ENCODE measurements at places on chromosomes 1 and 21. TPM values are rescaled to one million over a fixed set of nuclear protein-coding genes. Genes with fewer than 3 reads are reported as not detected.
A peak's percentile ranks its signal among the peaks of the same experiment; 100 is the strongest.

GRCh38 chr21:35811191-35811806 lies 249.0 kb downstream of the SETD4 start:
- H3K27me3 ChIP-seq, result no peaks in the 10 kb centered on the region
- H3K4me1 ChIP-seq, result peaks cover 5% of the 10 kb centered on the region
- H3K4me3 ChIP-seq, result no peak overlapping the region
- H3K27ac ChIP-seq, result no peak overlapping the region

DNA sequence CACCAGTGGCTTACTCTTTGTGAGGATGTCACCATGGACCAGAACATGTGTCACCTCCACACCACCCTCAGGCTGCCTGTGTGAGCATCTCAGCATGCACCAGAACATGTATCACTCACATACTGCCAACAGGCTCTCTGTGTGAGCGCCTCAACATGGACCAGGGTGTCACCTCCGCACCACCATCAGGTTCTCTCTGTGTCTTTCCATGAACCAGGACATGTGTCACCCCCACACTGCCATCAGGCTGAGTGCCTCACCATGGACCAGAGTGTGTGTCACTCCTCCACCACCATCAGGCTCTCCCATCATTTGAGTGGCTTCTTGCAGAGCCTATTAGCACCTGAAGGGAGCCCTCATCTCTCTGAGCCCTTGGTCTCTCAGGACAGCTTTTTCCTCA lies 125.2 kb downstream of the ZNF648 start:
- H3K27ac ChIP-seq, result no peak overlapping the region
- H3K36me3 ChIP-seq, result no peaks in the 10 kb centered on the region
- H3K4me3 ChIP-seq, result no peak overlapping the region
- DNase-seq, result no peak
- no peaks in the 10 kb centered on the region for H3K4me1 ChIP-seq

DNA sequence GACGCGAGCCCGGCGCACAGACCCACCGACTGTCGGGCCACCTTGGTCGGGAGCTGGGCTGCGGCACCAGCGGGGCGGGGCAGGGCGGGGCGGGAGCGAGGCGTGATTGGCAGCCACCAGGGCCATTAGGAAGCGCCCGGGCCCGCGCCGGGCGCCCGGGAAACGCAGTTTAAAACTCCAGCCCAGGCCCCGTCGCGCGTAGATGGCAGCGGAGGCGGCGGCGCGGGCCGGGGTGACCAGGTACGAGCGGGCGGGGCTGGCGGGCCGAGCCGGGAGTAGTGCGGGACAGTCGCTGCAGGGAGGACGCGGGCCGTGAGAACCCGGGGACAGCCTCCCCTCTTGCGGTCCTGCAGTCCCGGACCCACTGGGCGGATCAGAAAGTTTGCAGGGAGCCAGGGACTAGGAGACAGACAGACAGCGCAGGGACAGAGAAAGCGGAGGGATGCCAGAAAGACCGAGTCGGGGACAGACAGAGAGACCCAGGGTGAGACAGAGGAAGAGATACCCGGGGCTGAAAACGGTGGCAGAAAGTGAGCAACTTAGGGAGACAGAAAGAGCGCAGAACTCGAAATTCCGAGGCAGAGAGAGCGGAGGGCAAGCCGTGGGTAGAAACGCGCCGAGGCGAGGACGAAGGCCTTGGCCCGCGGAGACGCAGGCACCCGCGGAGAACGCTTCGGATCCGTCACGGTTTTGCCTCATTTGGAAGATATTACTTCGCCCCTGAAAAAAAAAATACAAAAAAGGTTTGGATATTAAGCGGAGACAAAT lies at the start of gene DMBX1:
Gene DMBX1 (plus strand): TSS at position 199 of the 768 bp plus-strand sequence. CDS start 17,175 bp downstream, outside the sequence.
- H3K4me1 ChIP-seq, result peaks cover 6% of the 10 kb centered on the region
- peaks cover 12% of the 10 kb centered on the region for H3K27me3 ChIP-seq
- DNase-seq, result no peak
- no peak within 1 kb of the TSS for H3K27ac ChIP-seq
- no peaks in the 10 kb centered on the region for H3K36me3 ChIP-seq
- H3K4me3 ChIP-seq, result peak within 1 kb of the TSS; percentile 13

The KCNH1 gene
- total RNA-seq, result 1.3 TPM

DNA sequence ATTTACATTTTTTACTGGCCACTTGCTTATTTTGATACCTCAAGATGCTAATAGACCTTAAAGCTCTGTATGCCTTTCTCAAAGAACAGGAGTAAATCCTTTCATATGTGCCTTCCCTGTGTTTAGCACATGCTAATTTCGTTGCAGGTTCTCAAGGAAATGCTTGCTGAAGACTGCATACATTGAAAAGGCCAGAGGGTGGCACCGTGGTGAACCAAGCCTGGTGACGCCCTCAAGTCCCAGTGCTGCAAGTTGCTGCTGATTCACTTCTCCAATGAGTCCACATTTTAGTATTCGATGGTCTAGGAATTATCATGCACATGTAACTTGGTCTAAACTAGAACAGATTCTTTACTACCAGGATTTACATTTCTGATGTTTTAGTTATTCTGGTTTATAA lies 94.1 kb downstream of the CLDN17 start:
- no peak overlapping the region for H3K4me3 ChIP-seq
- no peaks in the 10 kb centered on the region for H3K36me3 ChIP-seq
- DNase-seq, result no peak
- H3K27ac ChIP-seq, result no peak overlapping the region
- H3K4me1 ChIP-seq, result no peaks in the 10 kb centered on the region

DNA sequence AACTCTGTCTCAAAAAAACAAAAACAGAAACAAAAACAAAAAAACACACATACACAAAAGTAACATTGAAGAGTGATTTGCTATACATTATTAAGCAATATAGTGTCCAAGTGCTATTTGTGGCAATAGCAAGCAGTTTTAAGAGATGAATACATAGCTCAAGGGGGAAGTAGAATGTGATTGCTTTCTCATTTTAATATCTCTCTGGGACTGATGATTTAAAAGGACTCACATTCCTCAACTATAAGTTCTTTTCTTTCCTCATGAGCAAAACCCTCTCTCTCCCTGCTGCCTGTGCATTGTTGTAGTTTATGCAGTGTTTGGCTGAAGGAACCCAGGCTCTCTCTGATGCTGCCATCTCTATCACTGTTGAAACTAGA lies 47.0 kb upstream of the CSF1 start:
- no peak overlapping the region for H3K4me3 ChIP-seq
- H3K27ac ChIP-seq, result peak overlapping the region; percentile 80
- no peaks in the 10 kb centered on the region for H3K27me3 ChIP-seq
- no peaks in the 10 kb centered on the region for H3K36me3 ChIP-seq
- no peaks in the 10 kb centered on the region for H3K4me1 ChIP-seq

DNA sequence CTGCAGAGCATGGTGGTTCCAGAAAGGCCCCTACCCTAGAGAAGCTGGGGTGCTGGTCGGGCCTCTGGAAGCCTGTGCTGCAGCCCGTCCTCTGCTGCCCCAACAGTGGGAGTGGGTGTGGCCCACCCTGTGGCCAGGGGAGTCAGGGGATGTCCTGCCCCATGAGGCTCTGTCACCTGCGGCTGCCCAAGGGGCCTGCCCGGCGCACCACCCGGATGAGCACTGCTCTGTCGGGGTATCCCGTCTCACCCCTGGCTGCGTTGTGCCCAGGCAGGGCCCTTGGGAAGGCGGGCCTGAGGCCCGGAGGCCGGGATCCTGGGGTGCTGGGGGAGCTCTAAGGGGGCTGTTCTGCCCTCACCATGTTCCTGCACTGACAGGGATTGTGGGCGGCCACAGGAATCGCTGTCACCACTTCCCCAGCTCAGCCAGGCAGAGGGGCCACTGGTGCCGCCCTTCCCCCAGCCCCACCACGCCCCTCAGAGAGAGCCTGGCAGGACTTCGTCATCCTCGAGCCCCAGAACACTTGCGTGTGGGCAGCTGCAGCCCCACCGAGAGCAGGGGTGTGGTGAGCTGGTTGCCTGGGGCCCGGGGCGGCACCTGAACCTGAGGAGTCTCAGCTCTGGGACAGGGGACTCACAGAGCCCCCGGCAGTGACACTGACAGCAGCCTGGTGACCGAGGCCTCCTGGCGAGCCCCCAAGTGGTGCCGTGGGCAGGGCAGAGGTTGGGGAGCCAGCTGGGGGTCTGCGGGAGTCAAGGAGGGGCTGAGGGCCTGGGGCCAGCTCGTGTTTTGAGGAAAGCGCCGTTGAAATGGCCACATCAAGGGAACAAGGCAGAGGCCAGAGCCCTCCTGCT lies 20.2 kb downstream of the PANK4 start:
- no peak for DNase-seq
- H3K27me3 ChIP-seq, result no peaks in the 10 kb centered on the region
- no peak overlapping the region for H3K27ac ChIP-seq

The LEFTY1 gene
- 0.48 TPM for total RNA-seq

The GJA5 gene
- total RNA-seq, result 34.1 TPM

- H3K27me3 ChIP-seq, result no peaks in the 10 kb centered on the region
- no peak overlapping the region for H3K27ac ChIP-seq
- DNase-seq, result no peak
- H3K36me3 ChIP-seq, result no peaks in the 10 kb centered on the region
- H3K4me1 ChIP-seq, result no peaks in the 10 kb centered on the region
Observed at GRCh38 chr1:213934649-213935048, 53.1 kb upstream of the PROX1 start.

GRCh38 chr1:169572187-169572586 lies 14.1 kb downstream of the F5 start:
- no peaks in the 10 kb centered on the region for H3K36me3 ChIP-seq
- H3K27ac ChIP-seq, result no peak overlapping the region
- no peaks in the 10 kb centered on the region for H3K4me1 ChIP-seq
- no peak for DNase-seq
- no peak overlapping the region for H3K4me3 ChIP-seq
- no peaks in the 10 kb centered on the region for H3K27me3 ChIP-seq

- no peak overlapping the region for H3K27ac ChIP-seq
- no peaks in the 10 kb centered on the region for H3K36me3 ChIP-seq
- no peak overlapping the region for H3K4me3 ChIP-seq
- H3K27me3 ChIP-seq, result no peaks in the 10 kb centered on the region
- no peaks in the 10 kb centered on the region for H3K4me1 ChIP-seq
- DNase-seq, result no peak
Observed at GRCh38 chr21:26471099-26471471, 102.0 kb downstream of the CYYR1 start.

DNA sequence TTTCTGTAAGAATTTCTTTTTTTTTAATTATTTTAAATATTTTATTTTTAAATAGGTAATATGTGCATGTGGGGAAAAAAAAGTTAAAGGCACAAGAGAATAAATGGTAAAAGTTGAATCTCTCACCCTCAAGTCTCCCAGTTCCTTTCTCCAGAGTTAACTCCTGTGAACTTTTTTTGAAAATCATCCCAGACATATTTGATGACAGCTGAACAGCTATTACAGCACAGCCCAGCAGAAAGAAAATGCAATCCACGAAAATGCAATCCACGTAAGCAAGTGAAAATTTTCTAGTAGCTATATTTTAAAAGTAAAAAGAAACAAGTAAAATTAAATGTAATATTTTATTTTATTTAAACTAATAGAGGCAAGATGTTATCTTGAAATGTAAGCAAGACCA lies 310.0 kb upstream of the RUNX1 start:
- H3K4me1 ChIP-seq, result no peaks in the 10 kb centered on the region
- no peaks in the 10 kb centered on the region for H3K27me3 ChIP-seq
- no peaks in the 10 kb centered on the region for H3K36me3 ChIP-seq
- DNase-seq, result no peak

DNA sequence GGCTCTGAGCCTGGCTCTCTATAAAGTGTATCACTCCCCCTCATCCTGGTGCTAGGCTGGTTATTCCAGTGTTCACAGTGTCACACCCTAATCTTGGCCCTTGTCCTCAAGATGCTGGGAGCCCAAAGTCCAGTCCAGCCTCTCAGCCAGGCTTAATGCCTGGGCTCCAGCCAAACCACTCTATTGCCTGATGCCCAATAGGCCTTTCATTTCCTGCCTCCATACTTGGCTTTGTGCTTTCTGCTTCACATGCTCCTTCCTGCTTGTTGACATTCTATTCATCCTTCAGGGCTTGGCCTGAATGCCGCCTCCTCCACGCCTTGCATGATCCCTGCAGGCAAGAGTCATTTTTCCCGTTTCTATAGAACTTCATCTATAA lies 1.7 kb downstream of the KLHDC8A start:
- no peak for DNase-seq
- H3K4me1 ChIP-seq, result peaks cover 5% of the 10 kb centered on the region
- peak overlapping the region; percentile 15 for H3K27ac ChIP-seq
- no peaks in the 10 kb centered on the region for H3K27me3 ChIP-seq
- no peaks in the 10 kb centered on the region for H3K36me3 ChIP-seq

- no peaks in the 10 kb centered on the region for H3K27me3 ChIP-seq
- H3K27ac ChIP-seq, result no peak overlapping the region
- no peak for DNase-seq
- no peak overlapping the region for H3K4me3 ChIP-seq
Observed at GRCh38 chr1:197063212-197063611, 3.8 kb downstream of the F13B start.

DNA sequence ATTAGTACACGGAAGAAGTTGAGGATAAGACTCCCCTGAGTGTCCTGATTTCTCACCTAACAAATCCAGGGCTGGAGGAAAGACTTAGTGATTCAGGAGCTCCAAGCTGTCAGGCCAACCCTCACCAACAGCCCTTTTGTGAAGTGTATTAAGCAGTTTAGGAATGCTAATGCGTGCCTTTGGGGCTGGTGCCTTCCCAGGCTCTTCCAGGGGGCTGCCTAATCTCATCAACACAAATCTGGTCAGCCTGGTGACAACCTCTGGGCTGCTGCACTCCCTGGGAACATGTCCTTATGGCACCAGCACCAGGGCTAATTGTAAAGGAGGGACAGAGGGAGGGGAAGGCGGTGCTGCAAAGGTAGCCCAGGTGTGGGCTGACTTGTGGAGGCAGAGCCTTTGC lies 15.5 kb downstream of the CSMD2 start:
- H3K27ac ChIP-seq, result no peak overlapping the region
- DNase-seq, result no peak
- no peaks in the 10 kb centered on the region for H3K27me3 ChIP-seq
- H3K4me3 ChIP-seq, result no peak overlapping the region

DNA sequence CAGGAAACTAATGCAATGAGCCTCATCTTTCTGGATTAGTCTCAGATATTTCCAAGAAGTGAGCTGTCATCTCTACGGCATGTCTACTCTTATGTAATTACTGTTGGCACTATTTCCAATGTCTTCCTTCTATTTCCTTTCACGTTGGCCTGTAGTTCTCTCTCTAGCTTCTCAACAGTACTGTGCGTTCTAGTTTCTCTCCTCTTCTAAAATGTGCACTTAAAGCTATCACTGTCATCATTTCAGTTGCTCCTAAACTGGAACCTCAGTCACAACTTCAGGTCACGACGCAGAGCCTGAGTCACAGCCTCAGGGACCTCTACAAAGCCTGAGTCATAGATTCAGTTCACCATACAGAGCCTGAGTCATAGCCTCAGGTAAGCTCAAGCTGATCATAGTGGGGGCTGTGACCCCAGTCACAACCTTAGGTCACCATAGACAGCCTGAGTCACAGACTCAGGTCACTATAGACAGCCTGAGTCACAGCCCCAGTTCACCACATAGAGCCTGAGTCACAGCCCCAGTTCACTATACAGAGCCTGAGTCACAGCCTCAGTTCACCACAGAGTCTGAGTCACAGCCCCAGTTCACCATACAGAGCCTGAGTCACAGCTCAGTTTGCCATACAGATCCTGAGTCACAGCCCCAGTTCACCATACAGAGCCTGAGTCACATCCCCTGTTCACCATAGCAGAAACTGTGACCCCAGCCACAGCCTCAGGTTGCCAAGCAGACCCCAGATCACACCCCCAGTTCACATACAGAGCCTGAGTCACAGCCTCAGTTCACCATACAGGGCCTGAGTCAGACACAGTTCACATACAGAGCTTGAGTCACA lies 13.0 kb downstream of the WNT9A start:
- H3K4me1 ChIP-seq, result no peaks in the 10 kb centered on the region
- H3K27ac ChIP-seq, result peak overlapping the region; percentile 80
- H3K36me3 ChIP-seq, result no peaks in the 10 kb centered on the region
- H3K4me3 ChIP-seq, result no peak overlapping the region

- H3K4me1 ChIP-seq, result no peaks in the 10 kb centered on the region
- DNase-seq, result no peak
- no peaks in the 10 kb centered on the region for H3K27me3 ChIP-seq
- peak overlapping the region; percentile 96 for H3K4me3 ChIP-seq
- H3K36me3 ChIP-seq, result no peaks in the 10 kb centered on the region
Observed at GRCh38 chr1:10211805-10212410, 1.5 kb downstream of the KIF1B start.

Data from breast epithelium (tissue), 4 donors.